Dermis microvascular lymphatic vessel endothelial cell (primary cell): ENCODE measurements at places on chromosomes 4 and X.

GRCh38 chr4:17961249-17961648 is 60.3 kb downstream of the LCORL start:
- DNase-seq: no peak

DNA sequence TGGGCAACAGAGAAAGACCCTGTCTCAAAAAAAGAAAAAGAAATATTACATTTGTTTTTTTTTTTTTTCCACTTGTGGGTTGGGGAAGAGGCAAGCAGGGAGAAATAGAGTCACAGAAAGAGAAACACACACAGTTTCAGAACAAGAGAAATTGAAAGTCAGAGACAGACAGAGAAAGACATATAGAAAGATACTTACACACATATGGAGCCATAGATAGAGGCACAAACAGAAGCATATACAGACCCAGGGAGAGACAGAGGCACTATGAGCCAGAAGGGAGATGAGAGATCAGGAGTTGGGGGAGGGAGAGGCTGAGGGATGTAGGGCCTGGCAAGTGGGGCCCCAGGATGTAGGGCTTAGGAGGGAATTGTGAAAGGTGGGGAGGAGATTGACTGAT is 55.2 kb upstream of the GIMD1 start:
- DNase-seq: no peak

DNA sequence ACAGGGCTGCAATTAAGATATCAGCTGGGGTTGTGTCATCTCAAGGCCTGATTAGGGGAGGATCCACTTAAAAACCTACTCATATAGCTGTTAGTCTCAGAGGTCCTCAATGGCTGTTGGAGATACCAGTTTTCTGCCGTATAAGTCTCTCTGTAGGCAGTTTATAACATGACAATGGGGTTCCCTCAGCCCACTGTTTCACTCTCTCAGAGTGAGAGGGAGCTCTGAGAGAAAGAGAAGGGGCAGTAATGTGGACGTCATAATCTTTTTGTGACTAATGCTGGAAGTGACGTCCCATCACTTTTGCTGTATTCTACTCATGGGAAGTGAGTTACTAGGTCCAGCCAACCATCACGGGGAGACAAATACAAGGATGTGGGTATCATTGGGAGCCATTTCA is 70.3 kb downstream of the STIM2 start:
- no peak for DNase-seq

- DNase-seq: no peak
Measured at GRCh38 chr4:110518889-110519490, 43.0 kb downstream of the ENPEP start.

DNA sequence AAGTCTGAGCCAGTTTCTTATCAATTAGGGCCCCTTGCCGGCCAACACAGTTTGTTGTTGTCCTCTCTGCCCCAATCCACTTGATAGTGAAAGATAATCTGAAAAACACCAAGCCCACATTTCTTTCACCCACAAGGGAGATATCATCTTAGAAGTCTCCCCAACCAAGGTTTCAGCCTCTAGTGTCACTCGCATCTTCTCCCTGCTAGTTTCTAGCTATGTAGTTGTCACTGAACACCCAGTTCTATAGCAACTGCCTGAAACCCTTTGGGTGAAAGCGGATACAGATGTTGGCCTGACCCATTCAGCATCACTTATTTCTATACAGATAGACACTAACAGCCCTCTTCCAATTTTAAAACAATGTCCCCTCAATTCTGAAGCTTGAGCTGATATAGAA is 116.3 kb downstream of the BMP15 start:
- no peak for DNase-seq

DNA sequence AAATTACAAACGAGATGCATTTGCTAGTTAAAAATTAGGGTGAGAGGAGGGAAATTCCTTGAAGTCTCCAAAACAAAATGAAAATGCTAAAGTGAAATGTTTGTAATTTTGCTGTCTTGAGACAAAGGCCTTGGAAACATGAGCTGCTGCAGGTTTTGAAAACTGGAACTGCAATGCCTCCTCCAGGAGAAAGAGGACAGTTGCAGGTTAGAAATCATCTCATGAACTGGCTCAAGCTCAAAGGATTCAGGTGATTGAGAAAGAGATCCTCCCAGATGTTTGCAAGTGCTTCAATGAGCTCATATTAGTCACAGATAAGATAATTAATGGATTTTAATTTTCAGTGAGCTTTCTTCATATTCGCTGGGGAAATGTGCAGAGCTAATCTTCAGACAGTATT is 32.4 kb downstream of the SMPX start:
- DNase-seq: no peak

- DNase-seq: no peak
Measured at GRCh38 chrX:13168269-13168668, 123.8 kb upstream of the FAM9C start.

DNA sequence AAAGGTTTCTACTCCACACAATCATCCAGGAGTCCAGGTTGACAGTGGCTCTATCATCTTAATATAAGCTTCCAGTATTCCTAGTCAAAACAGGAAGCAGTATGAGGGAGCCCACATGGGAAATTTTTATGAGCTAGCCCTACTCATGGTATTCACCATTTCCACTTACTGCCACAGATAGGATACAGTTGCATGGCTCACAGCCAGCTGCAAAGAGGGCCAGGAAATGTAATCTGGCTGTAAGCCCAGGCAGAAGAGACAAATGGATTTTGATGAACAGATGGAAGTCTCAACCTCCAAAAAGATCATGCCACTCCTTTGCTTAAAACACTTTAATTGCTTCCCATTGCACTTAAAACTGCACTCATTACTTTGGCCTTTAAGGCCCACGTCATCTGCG is 150.6 kb downstream of the ADAMTS3 start:
- peak; percentile 94 for DNase-seq

DNA sequence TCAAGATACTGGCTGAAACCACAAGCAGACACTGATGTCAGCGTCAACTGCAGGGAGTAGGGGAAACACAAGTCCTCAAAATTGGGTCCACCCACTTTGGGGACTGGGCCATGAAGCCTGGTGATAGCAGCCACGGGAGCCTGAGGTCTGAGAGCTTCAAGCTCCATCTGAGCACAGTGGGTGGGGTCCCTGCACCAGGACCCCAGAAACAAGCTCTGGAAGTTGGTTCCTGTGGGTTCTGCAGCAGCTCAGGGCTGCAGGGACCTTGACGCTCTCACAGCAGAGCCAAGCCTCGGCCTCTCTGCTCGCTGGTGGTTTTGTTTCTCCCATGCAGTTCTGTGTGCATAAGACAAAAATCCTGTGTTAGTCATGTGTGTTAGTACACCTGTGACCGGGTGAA is 54.5 kb downstream of the CPLX1 start:
- no peak for DNase-seq
